ENCODE measurements at places on chromosomes 13 and 19.

DNA sequence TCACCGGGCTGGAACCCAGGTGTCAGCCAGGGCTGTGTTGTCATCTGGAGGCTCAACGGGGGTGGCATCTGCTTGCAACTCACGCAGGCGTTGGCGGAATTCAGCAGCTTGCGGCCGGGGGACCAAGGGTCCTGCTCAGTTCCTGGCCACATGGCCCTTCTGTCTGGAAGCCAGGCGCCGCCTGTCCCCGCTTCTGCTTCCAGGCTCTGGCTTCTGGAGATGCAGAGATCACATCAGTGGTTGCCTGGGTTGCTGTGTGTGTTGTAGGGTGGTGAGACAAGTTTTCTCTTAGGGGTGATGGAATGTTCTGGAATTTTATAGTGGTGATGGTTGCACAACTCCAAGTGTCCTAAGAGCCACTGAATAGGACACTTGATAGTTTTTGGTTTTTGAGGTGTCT, 5.0 kb downstream of the ADAT3 start:
- DNase-seq, result no peak

DNA sequence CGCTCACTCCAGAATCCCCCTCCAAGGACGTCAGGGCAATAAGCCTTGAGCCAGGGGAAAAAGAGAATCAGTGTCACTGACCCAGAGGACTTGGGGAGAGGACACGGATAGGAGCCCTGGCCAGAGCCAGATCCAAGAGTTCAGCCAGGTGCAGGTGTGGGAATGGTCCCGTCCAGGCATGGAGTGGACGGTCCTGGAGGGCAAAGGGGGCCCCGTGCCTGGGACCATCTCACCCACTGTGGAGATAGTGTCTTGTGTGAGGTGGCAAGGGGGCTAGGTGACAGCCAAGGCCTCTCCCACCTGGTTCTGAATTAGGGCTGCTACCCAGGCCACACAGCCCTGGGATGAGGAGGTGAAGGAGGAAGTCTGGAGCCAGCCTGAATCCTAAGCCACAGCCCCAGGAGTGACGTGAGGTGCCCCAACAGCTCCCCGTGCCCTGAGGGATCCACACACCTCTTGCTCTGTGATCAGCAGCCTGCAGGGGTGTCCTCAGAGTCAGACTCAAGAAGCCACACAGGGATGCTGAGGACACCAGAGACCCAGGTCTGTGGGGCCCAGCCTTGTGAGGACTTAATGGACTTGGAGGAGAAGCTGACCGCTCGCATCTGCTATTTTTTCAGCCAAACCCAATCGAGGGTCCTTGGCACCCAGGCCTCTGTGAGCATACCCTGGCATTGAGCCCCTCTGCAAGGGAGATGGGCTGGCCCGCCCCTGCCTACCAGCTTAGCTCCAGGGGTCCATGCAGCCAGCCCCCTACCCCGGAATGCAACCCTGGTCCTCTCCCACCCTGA, 16.4 kb upstream of the ZNF14 start:
- DNase-seq, result no peak

DNA sequence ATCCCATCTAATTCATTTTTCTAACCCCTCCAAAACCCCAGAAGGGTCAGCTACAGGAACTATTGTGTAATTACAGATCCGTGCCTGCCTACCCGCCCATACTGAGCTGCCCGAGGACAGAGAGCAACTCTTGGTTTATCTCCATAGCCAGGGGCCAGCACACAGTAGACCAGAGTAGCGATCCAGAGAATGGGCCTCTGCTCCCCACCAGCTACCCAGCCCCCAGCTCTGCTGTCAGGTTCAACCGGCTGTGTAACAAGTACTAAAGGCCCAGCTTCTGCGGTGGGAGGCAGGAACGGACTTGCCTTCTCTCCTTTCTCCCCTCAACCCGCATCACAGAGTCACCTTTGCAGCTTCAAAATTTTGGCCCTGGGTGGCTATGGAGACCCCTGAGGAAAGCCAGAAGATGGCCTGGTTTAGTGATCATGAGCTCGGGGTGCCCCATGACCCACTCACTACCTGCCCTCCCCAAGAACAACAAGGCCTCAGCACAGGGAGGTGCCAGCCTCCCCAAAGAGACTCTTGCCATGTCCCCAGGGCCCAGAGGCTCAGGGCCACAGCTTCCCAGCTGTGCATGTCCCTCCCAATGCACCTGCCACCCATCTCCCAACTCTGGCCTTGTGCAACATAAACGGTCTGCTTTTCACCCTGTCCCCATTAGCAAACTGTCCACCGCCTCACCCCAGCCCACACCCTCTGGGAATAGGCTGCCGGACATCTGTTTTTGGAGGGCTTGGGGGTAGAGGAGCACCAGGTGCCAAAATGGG, 5.7 kb downstream of the CALM3 start:
- no peak for DNase-seq

GRCh38 chr19:55365245-55365644, 2.2 kb upstream of the GARIN5B start:
- no peak for DNase-seq

GRCh38 chr13:95784161-95784899, 107.4 kb downstream of the DNAJC3 start:
- DNase-seq, result no peak

GRCh38 chr19:9323557-9323918, 441 bp upstream of the ZNF559 start:
- DNase-seq, result peak; percentile 8

DNA sequence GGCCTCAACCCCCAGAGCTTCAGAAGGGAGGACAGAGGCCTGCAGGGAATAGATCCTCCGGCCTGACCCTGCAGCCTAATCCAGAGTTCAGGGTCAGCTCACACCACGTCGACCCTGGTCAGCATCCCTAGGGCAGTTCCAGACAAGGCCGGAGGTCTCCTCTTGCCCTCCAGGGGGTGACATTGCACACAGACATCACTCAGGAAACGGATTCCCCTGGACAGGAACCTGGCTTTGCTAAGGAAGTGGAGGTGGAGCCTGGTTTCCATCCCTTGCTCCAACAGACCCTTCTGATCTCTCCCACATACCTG, 969 bp upstream of the CEACAM5 start:
- no peak for DNase-seq

DNA sequence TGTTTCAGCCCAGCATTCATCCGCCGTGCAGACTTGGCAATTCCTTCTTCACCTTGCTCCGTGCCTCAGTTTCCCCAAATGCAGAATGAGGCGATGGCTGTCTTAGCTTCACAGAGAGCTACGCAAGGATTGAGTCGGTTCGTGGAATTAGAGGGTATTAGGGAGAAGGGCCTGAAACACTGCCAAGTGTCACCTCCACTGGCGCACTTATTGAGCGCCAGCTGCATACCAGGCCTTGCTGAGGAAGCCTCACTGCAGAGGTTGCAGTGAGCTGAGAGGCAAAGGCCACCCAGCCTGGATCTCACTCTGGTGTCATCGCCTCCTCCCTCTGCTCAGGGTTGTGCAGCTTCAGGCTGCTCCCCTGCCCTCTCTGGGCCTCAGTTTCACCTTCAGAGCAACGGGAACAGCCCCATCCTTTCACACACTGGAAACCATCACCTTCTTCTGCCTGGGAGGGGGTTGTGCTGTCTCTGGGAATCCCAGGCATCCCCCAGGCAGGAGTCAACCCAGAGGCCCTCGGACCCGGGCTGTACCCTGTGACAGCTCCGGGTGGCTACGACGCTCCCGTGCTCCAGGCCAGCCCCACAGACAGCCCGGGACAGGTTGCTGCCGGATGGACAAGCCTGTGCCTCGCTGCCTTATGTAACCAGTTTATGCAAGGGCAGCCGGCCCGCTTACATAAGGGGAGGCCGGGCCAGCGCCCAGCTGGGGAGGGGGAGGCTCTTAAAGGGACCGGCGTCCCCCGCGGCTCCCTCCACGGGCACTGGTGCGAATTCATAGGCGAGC, 31.9 kb downstream of the NFIC start:
- DNase-seq, result no peak

- no peak for DNase-seq
These were observed 15.5 kb downstream of the SETDB2 start for GRCh38 chr13:49459580-49459979.

DNA sequence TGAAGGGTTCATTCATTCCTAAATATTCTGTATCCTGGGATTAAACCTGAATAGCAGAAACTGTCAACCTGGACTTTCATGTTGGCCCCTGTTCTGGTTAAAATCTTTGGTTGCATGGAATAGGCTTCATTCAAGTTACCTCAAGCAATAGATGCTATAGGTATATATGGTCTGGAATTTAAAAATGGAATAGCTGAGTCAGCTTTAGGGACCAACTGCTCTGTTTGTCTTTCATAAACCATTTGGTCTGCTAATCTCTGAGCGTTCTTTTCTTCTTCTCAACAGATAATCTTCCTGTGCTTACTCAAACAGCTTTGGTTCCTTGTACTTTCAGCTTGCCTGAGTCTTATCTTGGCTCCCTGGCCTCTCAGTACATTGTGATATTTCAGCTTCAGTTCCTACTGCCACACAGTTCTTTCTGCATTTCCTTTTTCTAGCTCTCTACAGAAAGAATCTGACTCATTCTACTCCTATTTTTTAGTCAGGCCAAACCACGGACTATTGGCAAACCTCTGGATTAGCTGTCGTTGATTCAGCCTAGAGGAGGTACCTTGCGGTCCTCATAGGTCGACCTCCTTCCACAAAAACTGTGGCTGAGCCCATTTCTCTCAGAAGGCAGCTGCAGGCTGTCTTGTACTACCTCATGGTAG, 35.9 kb upstream of the MAB21L1 start:
- no peak for DNase-seq

GRCh38 chr13:98345107-98345935, 168.3 kb upstream of the RNF113B start:
- no peak for DNase-seq

GRCh38 chr19:45200568-45200967, 22.0 kb downstream of the BLOC1S3 start:
- no peak for DNase-seq

- no peak for DNase-seq
These were observed 16.1 kb downstream of the CKM start for GRCh38 chr19:45306518-45307027.

DNA sequence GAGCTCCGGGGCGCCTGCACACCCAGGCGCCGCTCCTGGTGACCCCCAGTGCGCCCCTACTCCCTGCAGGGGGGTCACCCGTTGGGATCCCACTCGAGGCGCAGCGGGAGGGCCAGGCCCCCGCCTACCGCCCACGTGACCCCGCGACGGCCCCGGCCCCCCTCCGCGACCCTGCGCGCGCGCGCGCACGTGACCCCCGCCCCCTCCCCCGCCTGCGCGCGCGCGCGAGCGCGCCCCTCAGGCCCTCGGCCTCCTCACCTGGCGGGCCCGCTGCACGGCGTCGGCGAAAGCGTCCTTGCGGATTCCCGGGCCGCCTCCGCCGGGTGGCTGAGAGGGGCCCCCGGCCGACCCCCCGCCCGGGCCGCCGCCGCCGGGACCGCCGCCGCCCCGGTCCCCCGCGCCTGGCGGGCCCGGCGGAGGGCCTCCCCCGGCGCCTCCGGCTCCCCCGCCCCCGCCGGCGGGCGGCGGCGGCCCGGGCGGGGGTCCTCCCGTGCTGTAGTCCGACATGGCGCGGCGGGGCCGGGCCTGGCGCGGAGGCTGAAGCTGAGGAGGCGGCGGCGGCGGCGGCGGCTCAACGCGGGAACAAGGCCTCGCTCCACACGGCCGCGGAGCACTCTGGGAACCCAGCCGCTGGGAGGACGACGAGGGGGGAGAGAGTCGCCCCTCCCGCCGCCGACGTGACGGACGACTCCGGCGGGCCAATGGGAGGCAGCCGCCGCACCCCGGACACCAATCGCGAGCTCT, at the start of gene KHSRP:
Gene KHSRP (minus strand): TSS at position 617 of the 744 bp plus-strand sequence. CDS start 110 bp downstream, at position 507.
- peak; percentile 25 for DNase-seq

- no peak for DNase-seq
These were observed 376.4 kb downstream of the MTUS2 start for GRCh38 chr13:29196409-29197074.

DNA sequence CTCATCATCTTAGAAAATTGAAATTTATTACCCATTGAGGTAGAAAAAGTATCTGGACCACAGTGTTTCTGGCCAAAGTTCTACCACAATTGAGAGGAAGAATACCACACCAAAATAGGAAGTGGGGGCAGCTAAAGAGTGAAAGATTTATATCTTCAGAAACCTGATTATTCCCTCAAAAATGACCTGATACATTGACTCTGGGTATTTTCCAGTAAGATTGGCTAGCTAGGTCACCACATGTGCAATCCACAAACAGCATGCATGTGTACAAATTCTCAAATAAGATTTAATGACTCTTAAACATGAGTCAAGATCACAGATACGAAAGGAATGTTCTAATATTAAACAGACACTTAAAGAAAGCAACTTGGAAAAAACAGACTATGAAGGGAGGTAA, 1516.2 kb upstream of the PCDH20 start:
- no peak for DNase-seq

- DNase-seq, result no peak
These were observed 142.1 kb downstream of the KDM4B start for GRCh38 chr19:5111051-5111450.

DNA sequence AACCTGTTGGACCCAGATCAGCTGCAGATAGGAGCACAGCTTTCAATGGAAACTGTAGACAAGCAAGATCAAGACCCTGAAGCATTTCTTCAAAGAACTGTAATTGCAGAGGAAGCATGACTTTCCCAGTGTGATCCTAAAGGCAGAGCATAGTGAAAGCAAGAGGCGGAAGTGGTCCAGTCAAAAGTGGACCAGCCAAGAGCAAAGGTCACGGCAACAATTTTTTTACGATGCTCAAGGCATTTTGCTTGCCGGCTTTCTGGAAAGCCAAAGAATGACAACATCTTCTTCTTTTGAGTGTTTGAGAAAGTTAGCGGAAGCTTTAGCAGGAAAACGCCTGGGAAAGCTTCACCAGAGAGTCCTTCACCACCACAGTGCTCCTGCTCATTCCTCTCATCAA, 111.6 kb downstream of the RNF17 start:
- no peak for DNase-seq

DNA sequence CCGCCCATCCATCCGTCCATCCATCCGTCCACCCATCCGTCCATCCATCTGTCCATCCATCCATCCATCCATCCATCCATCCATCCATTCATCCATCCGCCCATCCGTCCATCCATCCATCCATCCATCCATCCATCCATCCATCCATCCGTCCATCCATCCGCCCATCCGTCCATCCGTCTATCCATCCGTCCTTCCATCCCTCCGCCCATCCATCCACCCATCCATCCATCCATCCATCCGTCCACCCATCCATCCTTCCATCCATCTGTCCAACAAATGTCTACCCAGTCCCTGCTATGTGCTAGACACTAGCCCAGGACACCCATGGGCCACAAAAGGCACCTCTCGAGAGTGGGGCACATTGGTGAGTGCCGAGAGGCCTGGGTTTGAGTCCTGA, 15.7 kb downstream of the LRRC4B start:
- DNase-seq, result no peak

- no peak for DNase-seq
These were observed 6.4 kb upstream of the SLC46A3 start for GRCh38 chr13:28725046-28725610.

Data from activated T-helper 9 cell treated with anti-CD3 and anti-CD28 coated beads, Interleukin-2, amount 50 U/mL, for 16 hours (primary cell).